ENCODE measurements at places on chromosomes 12 and 14.
A peak's percentile ranks its signal among the peaks of the same experiment; 100 is the strongest.

- no peak for DNase-seq
These were observed 80.2 kb downstream of the NUAK1 start for GRCh38 chr12:106058256-106059182.

DNA sequence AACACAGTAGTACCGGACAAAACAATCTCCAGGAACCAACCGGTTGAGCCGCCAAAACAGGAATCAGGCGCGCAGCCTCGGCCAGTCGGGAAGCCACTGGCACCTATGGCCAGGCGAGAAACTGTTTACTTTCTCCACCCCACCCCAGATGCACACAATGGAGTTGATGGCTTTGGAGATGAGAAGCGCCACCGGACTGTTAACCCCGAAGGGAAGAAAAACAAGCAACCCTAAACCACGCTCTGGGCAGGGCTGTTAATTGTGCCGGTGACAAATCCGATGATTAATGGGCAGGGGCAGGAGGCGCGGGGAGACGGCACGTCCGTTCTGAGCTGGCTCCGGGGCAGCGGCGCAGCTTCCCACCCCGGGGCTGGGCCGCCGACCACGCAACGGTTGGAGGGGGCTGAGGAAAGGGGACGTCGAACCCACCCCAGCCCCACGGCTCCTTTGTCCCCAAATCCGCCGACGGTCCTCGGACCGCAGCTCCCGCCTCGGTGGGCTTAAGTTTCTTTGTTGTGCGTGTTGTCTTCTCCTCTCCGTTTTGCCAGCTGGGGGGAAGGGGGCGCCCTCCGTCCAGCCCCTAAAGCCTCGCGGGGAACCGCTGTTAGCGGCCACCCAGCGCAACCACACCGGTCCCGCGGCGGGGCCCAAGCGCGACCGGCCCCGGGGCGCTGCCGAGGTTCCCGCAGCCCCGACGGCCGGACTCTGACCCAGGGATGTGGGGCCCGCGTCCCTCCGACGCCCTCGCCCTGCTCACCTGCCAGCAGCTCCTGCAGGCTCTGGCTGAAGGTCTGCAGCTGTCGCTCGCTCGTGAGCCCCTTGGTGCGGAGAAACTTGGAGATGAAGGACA is 790 bp downstream of the BTG1 start:
- peak; percentile 42 for DNase-seq

DNA sequence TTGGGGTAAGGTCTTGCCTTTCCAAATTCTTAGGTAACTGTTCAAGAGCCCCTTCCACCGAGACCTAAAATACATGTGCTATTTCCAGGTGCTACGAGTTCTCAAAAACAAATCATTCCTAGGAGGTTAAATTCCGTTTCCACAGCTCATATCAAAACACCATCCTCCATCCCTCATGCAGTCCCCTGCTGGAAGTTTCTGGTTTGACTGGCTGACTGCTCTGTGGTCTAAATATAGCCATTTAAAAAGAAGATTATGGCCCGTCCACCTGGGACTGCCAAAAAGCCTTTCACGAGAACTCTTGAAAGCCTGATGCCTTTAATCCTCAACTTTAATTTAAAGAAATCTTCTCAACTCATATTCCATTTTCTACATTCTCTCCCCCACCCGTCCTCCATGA is 201.5 kb upstream of the MYL2 start:
- DNase-seq: no peak

- no peak for DNase-seq
These were observed 41.9 kb downstream of the MMAB start for GRCh38 chr12:109531411-109531810.

- DNase-seq: no peak
These were observed 93.1 kb downstream of the PPM1H start for GRCh38 chr12:62841846-62842245.

DNA sequence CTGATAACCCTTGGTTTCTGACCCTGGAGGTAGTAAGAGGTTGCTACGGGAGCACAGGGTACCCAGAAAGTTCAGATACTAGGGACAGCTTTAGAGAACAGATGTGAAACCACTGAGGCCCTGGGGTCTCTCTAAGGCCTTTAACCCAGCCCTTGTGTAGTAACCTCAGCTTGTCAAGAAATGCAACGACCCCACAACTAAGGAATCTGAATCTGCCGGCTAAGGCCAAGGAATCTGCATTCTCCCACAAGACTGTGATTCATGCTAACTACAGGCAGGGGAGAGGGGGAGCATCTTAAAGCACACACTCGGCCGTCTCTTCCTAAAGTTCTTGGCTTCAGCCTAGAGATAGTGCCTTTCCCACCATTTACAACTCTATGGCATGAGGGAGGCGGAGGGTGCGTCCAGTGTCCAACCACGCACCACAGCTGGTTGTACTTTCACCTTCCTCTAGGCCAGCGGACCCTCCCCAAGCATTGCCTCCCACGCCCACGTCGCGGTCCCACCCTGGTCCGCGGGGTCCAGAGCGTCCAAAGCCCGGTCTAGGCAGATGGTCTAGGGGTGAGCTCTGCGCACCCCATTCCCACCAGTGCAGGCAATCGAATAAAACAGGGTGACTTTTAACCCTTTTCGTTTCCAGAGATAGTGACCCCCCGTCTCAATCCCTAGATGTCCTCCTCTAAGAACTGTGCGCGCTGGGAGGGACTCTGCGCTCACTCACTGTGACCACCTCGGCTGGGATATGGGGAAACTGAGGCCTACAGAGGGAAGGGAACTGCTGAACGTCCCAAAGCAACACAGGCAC is 735 bp upstream of the VASH1 start:
- DNase-seq: no peak

- no peak for DNase-seq
These were observed 48.8 kb downstream of the SYNE2 start for GRCh38 chr14:63901434-63902085.
